Left ventricle myocardium inferior (tissue), 1 donor: ENCODE measurements at places on chromosomes 16 and 17. TPM values are rescaled to one million over a fixed set of nuclear protein-coding genes. Genes with fewer than 3 reads are reported as not detected.

The CA4 gene
- total RNA-seq, result 12.9 TPM

The AOC2 gene
- 0.44 TPM for total RNA-seq

The GPR179 gene
- 0.05 TPM for total RNA-seq

The TBC1D3K gene
- total RNA-seq, result not detected

The DPEP2 gene
- total RNA-seq, result 0.99 TPM

The RPS6KB1 gene
- 20.3 TPM for total RNA-seq

The CCL22 gene
- total RNA-seq, result not detected

The MT1G gene
- total RNA-seq, result not detected

The RNF43 gene
- total RNA-seq, result 4.7 TPM

The CDH3 gene
- total RNA-seq, result 0.08 TPM

The COX4I1 gene
- 1,881 TPM for total RNA-seq

The OR1E2 gene
- total RNA-seq, result not detected

The WDR45B gene
- total RNA-seq, result 41.4 TPM

The TPSD1 gene
- total RNA-seq, result not detected

The KRT20 gene
- not detected for total RNA-seq

The SPATA22 gene
- 0.44 TPM for total RNA-seq

The SOX9 gene
- 15.0 TPM for total RNA-seq

The KRT40 gene
- total RNA-seq, result not detected

The EXOC3L1 gene
- total RNA-seq, result 3.9 TPM

The CCL14 gene
- total RNA-seq, result 8.8 TPM

The MAPT gene
- total RNA-seq, result 28.6 TPM

The GAST gene
- not detected for total RNA-seq

The GNG13 gene
- not detected for total RNA-seq
